ENCODE measurements at places on chromosomes 3 and 15.
A peak's percentile ranks its signal among the peaks of the same experiment; 100 is the strongest.

DNA sequence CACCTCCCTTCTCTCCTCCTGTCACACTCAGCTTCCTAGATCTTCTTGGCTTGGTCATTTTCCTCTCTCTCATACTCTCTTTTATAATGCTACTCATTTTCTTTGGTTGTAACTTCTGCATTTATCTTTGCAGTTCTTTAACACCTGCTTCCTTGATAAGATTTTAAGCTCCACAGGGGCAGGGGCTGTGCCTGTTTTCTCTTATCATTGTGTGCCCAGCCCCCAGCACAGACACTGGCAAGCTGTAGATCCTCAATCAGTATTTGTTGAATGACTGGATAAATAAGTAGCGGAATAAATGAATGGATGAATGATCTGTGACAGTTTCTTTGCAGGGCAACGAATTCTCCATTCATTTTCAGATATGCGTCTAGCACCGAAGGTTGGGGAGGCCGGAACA, 64.3 kb upstream of the MEX3B start:
- DNase-seq = no peak

DNA sequence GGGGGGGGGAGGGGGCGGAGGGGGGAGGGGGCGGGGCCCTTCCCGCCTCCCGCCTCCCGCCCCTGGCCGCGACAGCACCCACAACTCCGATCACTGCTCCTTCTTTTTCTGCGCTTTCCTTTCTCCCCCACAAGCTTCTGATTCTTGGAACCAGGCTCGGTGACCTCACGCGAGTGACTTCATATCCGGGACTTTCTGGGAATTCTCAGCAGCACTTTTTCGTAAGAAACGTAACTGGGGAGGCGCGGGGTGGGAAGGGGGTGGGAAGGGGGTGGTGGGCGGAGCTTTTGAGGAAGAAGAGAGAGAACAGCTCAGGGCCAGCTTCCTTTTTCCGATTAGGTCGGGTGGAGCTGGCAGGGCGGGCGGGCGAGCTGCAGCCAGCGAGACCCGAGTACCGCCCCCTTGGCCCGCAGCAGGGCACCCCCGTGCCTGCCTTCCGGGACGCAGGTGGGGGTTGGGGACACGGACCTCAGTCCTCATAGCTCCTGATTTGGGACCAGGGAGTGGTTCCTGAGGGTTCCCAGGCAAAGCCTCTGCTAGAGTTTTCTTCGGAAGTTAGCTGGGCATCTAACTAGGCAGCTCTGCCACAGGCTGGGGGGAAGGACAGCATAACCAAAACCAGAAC, 14.6 kb downstream of the XIRP1 start:
- peak; percentile 52 for DNase-seq

GRCh38 chr3:197001972-197002700, 27.5 kb downstream of the MELTF start:
- no peak for DNase-seq

- no peak for DNase-seq
Observed at GRCh38 chr3:192750201-192750600, 22.9 kb upstream of the FGF12 start.

- DNase-seq = no peak
Observed at GRCh38 chr15:74229686-74230085, 6.4 kb upstream of the CCDC33 start.

GRCh38 chr3:3110299-3110630, at the start of gene IL5RA:
Gene IL5RA (minus strand): TSS chr3:3110374. CDS start chr3:3104984, 5,390 bp downstream.
- DNase-seq = no peak

GRCh38 chr3:151309566-151309965, 7.1 kb downstream of the GPR87 start:
- no peak for DNase-seq

- no peak for DNase-seq
Observed at GRCh38 chr3:14248849-14249523, 70.4 kb downstream of the LSM3 start.

- DNase-seq = no peak
Observed at GRCh38 chr3:128684986-128685726, 34.5 kb upstream of the RPN1 start.

DNA sequence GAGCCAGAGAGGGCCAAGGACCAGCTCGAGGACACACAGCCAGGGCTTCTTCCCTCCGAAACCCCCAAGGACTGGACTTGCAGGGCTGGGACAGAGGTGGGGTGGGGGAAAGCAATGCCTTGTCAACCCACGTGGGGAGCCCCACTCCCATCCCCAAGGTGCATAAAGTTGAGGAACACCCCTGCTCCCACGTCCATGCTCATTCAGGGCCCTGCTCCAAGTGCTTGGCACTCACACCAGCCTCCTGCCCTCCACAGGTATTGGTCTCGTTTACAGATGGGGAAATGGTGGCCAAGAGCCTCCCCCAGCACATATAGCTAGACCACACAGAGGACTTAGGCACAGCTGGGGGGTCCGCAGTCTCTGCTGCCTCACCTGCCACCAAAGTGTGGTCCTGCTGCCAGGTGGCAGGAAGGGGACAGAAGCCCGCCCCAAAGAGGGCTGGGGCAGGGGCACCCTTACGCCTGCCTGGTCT, 50.5 kb upstream of the CSPG4 start:
- DNase-seq = no peak

- no peak for DNase-seq
Observed at GRCh38 chr15:63473007-63473748, 31.2 kb upstream of the USP3 start.

DNA sequence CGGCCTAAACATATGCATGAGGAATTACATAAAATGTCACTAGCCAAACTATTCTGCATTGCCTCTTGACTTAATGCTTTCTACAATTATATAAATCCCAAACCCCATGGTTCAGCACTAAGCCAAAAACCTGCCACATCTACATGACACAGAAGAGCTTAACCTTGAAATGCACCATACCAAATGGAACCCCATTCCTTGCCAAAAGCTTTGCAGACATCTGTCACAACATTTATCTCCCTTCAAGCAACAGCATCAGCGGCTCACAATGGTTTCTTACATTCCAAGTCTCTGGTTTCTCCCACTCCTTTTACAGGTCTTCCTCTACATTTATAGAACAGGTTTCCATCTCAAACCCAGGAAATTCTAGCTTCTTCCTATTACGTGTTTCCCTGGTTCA, 58.4 kb upstream of the GYG1 start:
- DNase-seq = no peak

- DNase-seq = no peak
Observed at GRCh38 chr15:73688455-73688854, 4.3 kb downstream of the CD276 start.

GRCh38 chr3:134449951-134450350, 35.8 kb downstream of the ANAPC13 start:
- DNase-seq = no peak

- DNase-seq = no peak
Observed at GRCh38 chr3:172082269-172082668, 42.9 kb downstream of the FNDC3B start.

DNA sequence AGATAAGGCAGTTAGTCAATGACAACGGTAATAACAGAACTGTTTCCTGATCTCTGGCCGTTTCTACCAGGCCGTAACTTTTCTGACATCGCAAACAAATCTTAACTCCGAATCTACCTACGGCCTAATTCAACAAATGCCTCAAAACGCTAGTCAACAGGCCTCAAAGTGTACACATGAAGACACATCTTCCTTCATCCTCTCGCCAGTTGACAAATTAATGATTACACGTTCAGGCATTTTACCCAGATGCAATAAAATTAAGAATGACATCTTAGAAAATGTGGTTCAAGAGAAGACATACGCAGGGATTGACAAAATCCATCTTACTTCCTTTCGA, 1.5 kb downstream of the SFMBT1 start:
- no peak for DNase-seq

DNA sequence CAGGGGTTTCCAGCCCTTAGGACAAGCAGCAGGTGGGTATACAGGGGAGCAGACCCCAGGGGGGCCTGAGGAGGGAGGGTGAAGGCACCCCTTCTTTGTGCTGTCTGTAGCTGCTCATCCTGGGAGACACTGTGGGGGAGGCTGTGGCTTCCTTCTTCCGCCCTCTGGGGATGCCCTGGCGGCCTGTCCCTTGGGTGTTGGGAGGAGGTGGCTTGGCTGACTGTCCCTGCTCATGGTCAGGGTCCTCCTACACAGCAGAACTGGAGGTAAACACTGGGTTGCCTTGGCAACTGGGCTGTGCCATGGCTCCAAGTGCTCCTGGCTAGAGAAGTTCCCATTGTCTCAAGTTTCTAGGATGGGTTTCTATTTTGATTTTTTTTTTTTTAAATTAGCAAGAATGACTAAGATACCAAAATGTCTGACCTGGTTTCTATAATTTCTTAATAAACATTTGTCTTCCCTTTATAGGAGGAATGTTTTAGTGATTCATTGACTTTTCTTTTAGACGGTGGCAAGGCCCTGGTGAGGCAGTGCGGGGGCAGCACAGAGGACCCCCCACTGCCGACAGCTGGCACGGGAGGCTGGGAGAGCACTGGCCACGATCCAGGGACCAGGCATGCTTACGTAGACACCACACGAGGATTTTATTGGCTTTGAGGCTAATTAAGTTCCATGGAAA, 12.4 kb downstream of the KLF13 start:
- DNase-seq = no peak

- DNase-seq = no peak
Observed at GRCh38 chr15:75597667-75598341, 18.7 kb upstream of the PTPN9 start.

DNA sequence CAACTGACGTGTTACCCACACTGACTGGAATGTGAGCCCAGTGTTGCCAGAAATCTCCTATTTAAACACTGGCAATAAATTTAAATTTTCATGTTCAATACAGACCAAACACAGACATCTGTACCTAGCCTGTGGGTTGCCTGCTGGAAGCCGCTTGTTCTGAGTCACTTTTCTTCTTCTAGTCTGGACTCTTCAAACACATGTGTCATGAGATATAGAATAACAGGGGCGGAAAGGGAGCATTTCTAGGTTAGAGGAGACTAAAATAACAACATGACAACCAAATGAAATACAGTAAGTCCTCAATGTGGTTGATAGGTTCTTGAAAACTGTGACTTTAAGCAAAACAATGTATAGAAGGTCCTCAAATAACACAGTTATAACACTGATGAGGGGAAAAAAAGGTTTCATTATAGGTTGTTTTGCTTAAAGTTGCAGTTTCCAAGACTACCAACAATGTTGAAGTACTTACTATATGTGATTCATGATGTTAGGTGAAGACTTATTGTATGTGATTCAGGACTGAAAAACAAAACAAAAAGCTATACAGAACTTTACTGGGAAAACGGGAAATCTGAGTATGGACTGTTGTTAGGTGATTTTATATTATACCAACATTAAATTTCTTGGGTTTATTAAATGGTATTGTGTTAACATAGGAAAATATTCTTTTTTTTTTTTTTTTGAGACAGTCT, 63.1 kb downstream of the PRKAR2A start:
- no peak for DNase-seq

DNA sequence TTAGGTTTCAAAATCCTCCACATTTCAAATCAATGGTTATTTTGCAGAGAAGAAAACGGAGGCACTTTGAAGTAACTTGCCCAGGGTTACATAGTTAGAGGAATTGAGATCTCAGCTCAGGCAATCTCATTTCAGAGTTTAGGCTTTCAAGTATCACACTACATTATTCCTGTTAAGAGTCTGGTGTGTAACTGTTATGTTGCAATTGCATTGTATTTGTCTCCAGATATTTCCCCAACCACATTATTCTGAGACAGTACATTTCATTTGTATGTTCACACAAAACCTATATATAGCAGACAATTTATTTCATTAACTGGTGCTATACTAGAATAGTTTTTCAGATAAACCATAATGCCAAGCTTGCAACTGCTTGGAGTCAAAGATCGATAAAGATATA, 154.2 kb upstream of the TSPAN3 start:
- DNase-seq = no peak

DNA sequence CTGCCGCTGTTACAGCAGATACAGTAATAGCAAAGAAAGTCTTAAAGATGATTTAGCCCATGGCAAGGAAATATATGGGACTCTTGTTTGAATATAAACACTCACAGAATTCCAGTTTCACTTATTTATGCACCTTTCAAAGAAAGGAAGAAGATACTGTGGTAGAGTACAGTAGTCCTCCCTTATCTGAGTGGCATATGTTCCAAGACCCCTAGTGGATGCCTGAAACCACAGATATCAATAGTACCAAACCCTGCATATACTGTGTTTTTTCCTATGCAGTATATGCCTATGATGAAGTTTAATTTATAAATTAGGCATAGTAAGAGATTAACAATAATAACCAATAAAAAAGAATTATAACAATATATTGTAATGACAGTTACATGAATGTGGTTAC, 8.2 kb downstream of the MAP2K1 start:
- DNase-seq = no peak

All from neural crest cell (in vitro differentiated cells).